ENCODE measurements at places on chromosomes 1 and 21.

DNA sequence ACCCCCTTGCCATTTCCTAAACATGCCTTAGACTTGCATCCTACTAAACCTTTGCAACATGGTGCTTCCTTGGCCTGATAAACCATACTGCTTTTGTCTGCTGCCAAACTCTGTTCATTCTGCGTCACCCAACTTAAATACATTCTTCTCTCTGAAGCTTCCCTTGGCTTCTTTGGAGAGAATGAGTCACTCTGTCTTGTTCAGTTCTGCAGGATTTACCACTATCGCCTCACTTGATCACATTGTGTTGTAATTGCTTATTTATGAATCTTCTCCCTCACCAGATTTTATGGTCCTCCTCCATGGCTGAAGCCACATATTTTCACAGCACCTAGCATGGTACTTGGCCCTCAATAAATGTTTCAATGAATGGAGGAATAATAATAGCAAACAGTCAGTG lies 21.7 kb upstream of the TUT4 start:
- peak; percentile 94 for DNase-seq

- DNase-seq, result no peak
Measured at GRCh38 chr1:204420039-204421004, 8.7 kb upstream of the PPP1R15B start.

DNA sequence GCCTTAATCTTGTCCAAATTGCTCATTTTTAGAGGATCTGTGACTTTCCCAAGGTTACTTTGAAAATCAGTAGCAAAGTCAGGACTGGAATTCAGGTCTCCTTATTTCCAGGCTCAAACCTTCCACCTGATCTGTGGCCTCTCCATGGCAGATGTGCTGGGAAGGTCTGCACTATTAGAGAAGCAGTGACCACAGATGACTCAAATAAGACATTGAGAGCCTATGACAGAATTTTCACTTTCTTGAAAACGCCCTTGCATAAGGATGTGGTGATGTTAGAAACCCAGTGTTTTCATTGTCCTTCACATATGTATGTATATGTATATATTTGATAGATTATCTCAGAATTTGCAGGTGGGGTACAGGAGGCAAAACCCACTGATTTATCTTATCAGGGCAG lies 45.3 kb downstream of the TTC39A start:
- DNase-seq, result no peak

DNA sequence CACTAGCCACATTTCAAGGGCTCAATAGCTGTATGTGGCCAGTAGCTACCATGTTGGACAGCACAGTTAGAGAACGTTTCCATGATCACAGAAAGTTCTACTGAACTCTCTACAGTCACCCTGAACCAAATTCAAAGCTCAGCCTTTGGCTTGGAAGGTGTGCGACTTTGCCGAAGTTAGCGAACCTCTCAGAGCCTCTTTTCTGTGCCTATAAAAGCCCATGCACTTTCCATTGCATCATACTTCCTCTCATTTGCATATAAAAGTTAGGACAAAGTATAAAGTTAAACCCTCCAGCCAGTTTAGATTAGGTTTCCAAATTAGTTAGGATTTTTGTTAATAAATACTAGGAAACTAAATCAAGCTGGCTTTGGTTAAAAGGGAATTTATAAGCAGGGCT lies 4.7 kb upstream of the SLC1A7 start:
- no peak for DNase-seq

DNA sequence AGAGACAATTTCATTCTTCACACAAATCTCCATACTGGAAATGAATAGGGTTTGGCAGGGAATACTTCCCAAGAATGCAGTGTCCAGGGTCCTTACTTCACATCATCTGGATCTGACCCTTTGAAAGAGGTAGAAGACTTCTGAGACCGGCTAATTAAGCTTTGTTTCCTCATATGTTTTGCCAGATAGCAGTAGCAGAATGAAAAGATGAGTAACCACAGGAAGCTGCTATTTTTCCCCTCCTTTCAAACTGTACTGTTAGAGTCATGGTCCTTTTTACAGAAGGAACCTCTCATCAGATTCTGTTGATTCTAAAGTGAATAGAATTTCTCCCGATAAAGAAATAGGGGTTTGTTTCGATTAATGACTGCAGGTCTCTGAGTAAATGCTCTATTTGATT lies 1.4 kb upstream of the OLFML3 start:
- DNase-seq, result no peak

- peak; percentile 52 for DNase-seq
Measured at GRCh38 chr1:211825980-211826379, 4.6 kb downstream of the LPGAT1 start.

DNA sequence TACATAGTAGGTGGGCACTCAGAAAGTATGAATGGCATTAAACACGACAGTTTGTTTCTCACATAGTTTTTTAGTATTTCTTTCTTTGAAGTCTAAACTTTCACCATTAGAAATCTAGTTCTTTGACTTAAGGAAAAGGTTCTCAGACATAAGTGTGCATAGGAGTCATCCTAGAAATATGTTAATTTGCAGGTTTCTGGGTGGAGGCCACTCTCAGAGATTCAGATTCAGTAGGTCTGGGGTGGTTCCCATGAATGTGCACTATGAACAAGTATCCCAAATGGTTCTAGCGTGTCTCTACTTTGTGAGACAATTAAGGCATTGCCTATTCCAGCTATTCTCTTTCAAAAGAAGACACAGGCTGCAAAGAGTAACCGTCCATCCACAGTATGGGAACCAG lies 119.3 kb downstream of the NGF start:
- DNase-seq, result no peak

DNA sequence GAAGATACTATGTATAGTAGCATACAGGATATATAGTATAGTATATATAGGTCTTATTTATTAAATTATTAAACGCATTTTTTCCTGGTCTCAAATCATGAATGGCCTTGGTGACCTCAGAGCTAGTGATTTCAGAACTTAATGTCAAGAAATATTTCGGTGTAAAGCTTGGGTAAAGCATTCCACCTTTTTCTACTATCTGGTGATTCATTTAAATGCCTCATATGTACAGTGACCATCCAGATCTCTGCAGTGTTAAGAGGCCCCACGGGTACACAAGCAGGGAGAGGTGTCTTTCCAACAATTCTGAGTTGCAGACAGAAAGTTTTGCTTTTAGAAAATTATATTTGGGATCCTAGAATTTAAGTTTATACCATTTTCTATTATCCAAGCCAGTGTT lies 626.5 kb downstream of the PTPRC start:
- DNase-seq, result no peak

DNA sequence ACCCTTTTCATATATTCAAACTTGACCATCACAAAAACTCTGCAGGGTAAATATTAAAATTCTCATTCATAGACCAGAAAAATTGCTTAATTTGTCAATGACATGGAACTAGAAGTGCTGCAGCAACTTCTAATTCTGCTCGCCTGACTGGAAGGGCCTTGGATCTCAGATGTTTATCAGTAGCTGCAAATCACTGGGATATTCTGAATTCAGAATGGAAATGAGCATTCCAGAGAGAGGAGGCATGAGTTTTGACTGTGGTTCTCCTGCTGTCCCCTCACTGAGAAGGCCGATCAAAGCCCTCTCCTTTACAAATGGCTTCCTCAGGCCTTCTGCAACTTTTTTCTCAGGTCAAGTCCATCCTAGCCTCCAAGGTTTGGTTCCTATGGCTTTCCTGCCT lies 171.3 kb upstream of the FAM78B start:
- no peak for DNase-seq

GRCh38 chr1:13781907-13782633 lies 82.1 kb downstream of the PRDM2 start:
- DNase-seq, result peak; percentile 66

DNA sequence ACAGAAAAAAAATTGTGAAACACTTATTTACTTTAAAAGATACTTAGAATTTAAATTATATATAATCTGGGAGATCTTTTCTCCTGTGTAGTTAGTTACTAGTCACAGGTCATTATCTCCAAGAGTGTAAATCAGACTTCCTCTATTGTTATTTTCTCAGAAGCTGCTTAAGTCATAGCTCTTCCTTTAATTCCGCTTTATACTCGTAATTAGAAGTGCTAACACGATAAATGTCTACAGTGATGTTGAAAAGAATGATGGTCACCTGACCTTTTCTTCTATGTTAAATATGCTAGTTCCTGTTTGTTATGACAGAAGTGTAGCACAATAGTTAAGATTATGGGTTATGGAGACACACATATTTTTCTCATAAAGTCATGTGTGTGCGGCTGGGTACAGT lies 123.6 kb downstream of the TGFB2 start:
- DNase-seq, result no peak

GRCh38 chr1:36125129-36125991 lies at the start of gene COL8A2:
TSS of gene COL8A2 (minus strand) at chr1:36125222. CDS start at chr1:36100242, 24,980 bp downstream.
- DNase-seq, result no peak

GRCh38 chr1:243642936-243643335 lies 207.1 kb downstream of the AKT3 start:
- peak; percentile 60 for DNase-seq

DNA sequence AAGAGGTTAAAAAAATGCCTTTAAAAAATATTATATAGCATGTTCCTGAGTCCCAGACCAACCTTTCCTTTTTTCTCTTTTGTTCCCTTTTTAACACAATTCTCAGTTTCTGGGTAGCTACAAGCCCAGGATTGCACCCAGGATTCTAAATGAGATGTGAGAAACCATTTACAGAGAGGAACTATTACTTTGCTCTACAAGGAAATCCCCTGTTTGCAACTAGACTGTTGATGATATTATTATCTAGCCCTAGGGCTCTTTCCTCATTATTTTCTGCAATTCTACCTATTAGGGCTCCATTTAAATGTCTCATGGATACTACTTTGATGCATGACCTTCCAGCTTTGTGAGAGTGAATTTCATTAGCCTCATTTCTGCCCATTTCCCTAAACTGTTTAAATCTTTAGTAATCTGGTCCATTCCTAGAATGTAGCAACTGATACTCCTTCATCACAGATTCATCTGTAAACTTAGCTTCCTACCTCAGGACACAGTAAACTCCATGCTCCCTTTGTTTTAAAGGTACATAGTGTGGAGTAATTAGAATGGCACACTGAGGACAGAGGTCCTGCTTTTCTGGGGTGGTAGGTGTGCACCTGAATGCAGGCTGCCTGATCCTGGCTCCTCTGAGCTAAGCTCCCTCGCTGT lies 7.1 kb upstream of the KIF14 start:
- DNase-seq, result no peak

DNA sequence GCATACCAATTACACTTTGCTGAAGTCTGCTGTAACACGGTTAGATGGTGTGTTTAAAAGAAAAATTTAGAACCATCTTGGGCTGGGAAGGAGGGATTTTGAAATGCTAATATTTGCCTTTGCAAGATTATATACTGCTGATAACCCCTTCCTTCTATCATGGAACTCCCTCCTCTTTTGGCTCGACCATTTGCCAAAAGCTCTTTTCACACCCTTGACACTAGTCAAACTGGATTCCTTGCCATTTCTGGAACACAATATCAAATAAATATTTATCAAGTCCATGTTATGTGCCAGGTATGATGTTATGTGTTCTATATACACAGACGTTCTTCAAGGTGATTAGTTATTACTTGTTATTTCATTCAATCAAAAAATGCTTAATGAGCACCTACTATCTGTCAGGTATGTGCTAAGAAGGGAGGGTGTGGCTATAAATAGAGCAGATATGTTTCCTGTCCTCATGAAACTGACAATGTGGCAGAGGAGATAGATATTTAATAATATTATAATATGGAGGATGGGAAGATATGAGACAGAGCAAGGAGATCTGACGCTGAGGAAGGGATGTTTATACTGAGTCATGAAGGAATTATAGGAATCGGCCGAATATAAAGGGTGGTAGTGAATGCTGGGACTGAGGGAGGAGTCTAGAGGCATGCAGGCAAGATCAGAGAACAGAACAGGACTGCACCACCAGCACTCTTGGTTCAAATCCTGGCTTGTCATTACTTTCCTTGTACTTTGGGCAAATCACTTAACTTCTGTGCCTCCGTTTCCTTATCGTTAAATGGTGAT lies 16.1 kb upstream of the XPR1 start:
- DNase-seq, result no peak

- DNase-seq, result no peak
Measured at GRCh38 chr21:30315701-30316100, 4.4 kb downstream of the KRTAP26-1 start.

GRCh38 chr1:54410359-54410758 lies 4.2 kb upstream of the SSBP3 start:
- DNase-seq, result no peak

- no peak for DNase-seq
Measured at GRCh38 chr1:62391369-62391971, 45.4 kb upstream of the USP1 start.

- no peak for DNase-seq
Measured at GRCh38 chr1:100713626-100714025, 5.9 kb upstream of the VCAM1 start.

DNA sequence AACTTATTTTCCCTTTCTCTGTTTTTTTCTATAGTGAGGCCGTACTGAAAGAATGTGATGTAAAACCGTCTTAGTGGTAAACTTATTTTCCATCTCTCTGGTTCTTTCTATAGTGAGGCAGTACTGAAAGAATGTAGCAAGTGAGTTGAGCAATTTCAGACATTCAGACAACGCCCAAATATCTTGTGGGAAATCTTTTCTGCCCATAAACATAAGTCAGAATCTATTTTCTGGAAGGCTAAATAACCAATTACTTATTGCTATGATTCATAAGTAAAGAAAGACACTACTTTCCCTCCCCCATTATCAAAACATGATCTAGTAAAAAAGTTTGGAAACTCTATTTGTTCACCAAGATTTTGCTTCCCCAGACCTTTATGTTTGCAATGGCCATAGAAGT lies 18.8 kb upstream of the SCCPDH start:
- DNase-seq, result peak; percentile 82

GRCh38 chr21:25649146-25649545 lies 10.1 kb downstream of the JAM2 start:
- DNase-seq, result no peak

- DNase-seq, result peak; percentile 99
Measured at GRCh38 chr1:119080586-119080985, 59.9 kb downstream of the WARS2 start.

DNA sequence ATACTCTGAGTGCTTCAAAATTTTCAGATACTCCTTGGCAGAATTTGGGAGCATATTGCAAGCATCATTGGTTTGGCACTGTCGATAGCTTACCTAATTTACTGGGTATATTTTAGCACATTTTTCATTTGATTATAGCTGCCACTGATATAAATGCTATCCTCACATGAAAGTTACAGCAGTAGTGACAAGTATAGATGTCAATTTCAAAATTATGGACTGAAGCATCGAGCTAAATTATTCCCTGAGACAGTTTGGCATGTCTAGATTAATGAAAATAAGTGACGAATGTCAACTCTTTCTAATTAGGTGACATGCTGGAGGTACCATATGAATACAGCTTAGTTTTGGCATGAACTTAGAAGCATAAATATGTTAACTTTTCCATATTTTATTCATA lies 83.1 kb downstream of the LRRC7 start:
- no peak for DNase-seq

- DNase-seq, result no peak
Measured at GRCh38 chr21:32576011-32576410, 9.3 kb downstream of the TCP10L start.
